ENCODE measurements at places on chromosomes 2 and 18.

GRCh38 chr2:124319577-124319976 lies 294.5 kb downstream of the CNTNAP5 start:
- DNase-seq: no peak

GRCh38 chr2:28408764-28409599 lies 16.3 kb downstream of the FOSL2 start:
- no peak for DNase-seq

GRCh38 chr2:83587309-83587708 lies 871.8 kb downstream of the SUCLG1 start:
- DNase-seq: no peak

DNA sequence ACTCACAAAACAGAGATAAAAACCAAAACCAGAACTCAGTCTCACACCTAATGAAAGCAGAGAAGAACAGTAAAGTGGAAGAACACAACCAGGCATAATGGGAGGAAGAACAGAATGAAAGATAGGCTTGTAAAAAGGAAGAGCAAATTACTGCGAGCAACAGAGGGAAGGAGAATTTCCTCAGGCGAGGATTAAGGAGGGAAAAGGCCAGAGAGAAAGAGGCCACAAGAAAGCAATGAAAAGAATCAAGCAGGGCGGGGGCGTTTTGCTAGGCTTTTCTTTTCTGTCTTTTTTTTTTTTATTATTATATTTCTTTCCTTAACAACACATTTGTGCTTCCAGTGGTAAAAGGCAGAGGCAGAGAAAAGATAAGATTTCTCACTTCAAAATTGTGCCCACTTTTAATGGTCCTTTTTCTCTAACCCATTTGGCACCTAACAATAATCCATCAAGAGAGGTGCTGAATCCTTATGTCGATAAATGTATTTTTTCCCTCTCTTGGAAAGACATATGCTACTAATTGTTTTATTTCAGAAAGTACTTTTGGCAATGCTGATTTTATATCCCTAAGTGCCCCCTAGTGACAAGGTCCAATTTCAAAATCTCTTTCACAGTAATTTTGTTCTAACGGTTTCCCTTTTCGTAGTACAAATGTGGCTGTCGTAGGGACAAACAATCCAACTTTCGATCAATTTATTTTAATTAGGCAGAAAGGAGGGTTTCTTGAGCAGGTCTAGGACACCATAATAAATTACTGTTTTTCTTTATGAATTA lies 138.7 kb upstream of the AQP4 start:
- DNase-seq: no peak

GRCh38 chr2:221657806-221658205 lies 85.7 kb upstream of the EPHA4 start:
- no peak for DNase-seq

DNA sequence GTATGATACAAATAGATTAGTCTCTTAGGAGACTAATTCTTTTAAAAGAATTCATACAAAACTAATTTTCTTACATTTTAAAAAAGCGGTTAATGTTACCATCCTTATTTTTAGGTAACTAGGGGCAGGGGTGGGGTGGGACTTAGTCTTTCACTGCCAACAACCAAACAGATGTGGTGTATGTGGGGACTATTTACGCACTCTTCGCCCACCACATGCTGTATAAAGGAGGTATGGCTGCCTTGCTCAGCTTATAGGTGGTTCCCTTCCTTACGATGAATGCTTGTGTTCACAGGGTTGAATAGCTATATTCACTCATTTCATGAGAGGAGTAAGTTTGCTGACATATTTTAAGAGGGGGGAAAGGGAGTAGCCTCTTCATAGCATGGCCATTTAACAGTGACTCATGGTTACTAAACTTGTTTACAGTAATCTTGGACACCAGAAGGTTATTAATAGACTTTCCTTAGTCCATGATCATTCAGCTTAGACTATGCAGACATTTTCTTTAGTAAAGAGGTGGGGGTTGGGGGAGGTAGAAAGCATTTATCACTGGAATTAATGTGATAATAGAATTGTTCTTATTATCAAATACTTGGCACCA lies 61.8 kb downstream of the CAB39 start:
- DNase-seq: no peak

Measured in right hindlimb (tissue), 1 donor.